ENCODE measurements at places on chromosomes 5 and 9. TPM values are rescaled to one million over a fixed set of nuclear protein-coding genes. Genes with fewer than 3 reads are reported as not detected.

PCDHGA4 gene
- 10.6 TPM for total RNA-seq

LCN9 gene
- total RNA-seq = not detected

C5orf22 gene
- 19.7 TPM for total RNA-seq

RAB3C gene
- total RNA-seq = 6.1 TPM

FOXD4L3 gene
- total RNA-seq = not detected

PHF24 gene
- total RNA-seq = 0.45 TPM

TEX48 gene
- not detected for total RNA-seq

ARPC5L gene
- 21.7 TPM for total RNA-seq

MARCHF11 gene
- total RNA-seq = not detected

SLC6A7 gene
- not detected for total RNA-seq

ZNF484 gene
- total RNA-seq = 20.1 TPM

PCDHGC3 gene
- total RNA-seq = 71.4 TPM

NEUROG1 gene
- total RNA-seq = not detected

ADAMTS2 gene
- 25.3 TPM for total RNA-seq

LRRTM2 gene
- 0.58 TPM for total RNA-seq

CAAP1 gene
- 12.1 TPM for total RNA-seq

DNA sequence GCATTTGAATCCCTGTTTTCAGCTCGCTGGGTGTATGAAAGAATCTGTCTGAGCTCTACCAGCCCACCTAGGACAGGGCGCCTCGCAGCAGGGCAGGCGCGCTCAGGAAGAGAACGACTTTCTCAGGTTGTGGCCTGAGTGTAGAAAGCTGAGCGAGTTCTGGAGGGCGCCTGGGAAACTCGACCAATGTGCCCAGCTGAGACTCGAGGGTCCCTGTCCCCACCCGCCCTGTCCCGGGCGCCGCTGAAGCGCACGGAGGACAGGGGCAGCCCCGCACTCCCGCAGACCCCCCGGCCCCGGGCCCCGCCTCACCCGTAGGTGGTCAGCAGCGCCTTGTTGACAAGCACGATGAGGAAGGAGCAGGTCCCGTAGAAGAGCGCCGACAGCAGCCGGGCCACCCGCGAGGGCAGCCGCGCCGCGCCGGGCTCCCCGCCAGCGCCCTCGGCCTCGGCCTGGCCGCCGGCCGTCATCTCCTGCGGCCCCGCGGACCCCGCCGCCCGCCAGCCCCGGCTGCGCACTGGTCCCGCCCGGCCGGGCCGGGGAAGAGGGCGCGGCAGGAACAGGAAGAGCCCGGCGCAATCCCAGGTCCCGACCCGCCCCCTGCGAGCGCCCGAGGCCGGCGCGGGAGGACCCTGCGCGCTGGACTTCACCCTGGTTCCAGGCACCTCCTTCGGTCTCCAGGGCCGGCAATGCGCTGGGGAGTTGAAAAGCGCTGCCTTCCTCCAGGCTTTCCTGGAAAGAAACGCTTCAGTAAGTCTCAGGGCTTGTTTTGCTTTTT is at the start of gene SLC35D2:
Gene SLC35D2 (minus strand): TSS at position 547 of the 778 bp plus-strand sequence. CDS start 77 bp downstream, at position 470.
- DNase-seq = peak; percentile 74

- no peak for DNase-seq
Observed at GRCh38 chr5:136423944-136424606, 58.7 kb upstream of the TRPC7 start.

DNA sequence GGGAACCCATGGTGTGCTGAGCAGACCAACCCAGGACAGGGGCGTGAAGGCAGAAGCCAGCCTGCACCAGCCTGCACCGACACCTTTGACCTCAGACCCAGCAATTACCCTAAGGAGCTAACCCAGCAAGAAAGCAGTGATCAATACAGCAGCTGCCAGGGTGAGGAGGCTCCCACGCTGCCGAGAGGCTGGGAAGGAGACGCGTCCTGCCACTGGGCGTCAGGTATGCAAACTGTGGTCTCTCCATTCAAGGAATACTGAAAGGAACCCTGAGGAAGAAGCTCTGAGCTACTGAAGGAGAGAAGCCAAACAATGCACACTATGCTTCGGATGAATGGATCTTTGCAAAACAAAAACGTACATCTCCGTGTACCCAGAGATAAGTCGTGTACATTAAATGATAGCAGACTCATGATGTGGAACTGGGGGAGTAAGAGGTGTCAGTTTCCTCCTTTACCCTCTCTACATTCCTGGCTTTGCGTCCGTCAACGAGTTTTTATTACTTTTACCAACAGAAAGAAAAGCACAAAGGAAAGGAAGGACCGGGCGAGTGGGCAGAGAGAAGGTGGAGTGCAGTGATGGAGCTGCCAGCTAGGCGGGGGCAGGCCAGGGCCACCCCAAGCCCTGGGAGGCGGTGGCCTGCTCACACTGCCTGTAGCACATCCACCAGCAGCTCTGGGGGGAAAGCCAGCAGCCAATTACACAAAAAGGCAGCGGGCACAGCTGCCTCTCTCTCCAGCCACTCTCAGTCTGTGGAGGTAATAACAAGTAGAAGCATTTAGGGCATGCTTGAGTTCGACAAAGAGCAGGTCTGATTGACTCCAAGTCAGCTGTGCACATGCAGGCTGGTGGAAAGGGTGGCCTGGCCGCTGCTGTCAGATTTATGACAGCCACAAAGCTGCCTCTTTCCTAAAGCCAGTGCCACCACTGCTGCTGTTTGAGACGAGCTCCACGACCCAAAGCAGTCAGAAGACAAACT is 29.3 kb downstream of the RASGEF1C start:
- DNase-seq = no peak

GRCh38 chr5:14588145-14588544 is 6.6 kb downstream of the OTULINL start:
- DNase-seq = no peak

- DNase-seq = no peak
Observed at GRCh38 chr9:113955076-113955752, 79.1 kb downstream of the ZNF618 start.

GRCh38 chr9:114196979-114197622 is 41.8 kb downstream of the COL27A1 start:
- DNase-seq = no peak

DNA sequence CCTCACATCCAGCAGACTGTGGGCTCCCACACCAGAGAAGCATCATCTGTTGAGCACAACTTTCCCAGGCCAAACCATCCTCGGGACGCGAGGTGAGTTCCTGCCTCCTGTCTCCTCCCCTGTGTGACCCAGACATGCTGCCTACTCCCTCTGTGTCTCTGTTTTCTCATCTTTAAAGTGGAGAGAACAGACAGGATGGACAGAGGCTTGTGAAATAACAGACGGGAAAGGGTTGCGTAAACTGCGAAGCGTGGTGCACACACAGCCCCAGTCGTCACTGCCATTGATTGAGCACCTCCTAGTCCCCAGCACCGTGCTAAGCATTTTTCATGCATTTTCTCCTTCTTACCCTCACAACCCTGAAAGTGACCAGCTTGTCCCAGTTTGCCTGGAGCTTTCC is 52.1 kb upstream of the LMX1B start:
- DNase-seq = no peak

DNA sequence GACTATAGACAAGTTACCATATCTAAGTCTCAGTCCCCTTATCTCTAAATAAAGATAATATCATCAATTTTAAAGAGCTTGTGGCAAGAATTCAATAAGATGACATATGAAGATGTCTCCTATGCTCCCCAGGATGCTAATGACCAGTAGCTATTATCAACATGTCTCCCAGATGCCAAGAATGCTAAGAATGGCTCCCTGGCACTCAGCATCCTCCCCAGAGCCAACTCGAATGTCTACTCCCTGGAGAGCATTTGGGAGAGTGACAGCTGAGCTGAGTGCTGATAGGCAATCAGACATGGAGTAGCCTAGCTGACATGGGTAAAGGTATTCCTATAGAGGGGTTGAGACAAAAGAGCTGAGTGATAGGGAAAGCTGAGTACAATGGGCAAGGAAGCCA is 15.9 kb downstream of the P4HA2 start:
- DNase-seq = peak; percentile 23

DNA sequence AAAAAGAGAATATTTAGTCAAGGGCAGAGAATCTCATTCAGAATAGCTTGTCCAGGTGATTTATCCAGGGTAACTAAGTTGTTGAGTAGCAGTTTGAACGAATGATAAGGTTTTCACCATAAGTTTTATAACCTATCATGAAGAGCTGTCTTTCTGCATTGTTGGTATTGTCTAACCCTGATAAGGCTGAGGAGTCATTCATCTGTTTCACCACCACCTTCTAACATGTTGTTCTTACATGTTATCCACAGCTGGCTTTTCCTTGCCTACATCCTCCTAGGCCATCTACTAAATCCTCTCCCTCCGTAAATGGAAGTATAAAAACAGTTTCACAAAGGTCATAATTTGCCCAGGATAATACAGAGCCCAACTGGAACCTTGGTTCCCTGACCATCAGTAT is 24.1 kb downstream of the ZNF462 start:
- DNase-seq = no peak

GRCh38 chr9:38649731-38650363 is 29.5 kb upstream of the ANKRD18A start:
- no peak for DNase-seq

DNA sequence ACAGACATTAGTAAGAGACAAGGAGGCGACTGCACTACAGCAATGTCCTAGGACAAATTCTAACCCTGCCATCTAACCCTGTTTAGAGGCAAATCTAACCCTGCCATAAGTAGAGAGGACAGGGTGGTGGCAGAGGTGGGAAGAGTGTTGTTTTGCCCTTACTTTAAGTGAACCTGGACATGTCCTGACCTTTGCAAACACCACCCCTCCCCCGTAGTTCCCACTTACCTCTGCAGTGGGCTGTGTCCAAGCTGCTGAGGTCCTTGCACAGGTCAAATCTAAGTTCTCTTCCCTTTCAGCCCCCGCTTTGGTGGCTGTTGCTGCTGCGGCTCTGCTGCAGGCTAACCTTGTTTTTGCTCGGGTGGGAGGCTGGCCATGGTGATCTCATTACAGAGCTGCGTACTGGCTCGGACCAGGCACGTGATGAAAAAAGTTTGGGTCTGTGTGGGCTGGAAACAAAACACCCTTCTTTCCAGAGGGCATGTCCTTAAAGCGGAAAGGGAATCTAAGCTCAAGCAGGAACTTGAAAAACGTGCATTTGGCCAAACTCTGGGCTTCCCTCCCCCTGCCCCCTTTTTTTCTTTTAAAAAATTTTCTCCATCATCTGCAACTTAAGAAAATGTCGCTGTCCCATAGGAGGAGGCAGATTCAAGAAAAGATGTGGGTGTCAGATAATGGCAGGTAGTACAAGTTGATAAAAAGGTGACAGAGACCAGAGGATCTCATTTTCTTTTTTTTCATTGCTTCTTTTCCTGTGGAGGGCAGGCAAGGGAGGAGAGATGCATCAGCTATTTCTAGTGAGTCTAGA is at the start of gene FAXDC2:
Gene FAXDC2 (minus strand): TSS at position 349 of the 808 bp plus-strand sequence. CDS start 12,425 bp downstream, outside the sequence.
- peak; percentile 89 for DNase-seq

GRCh38 chr5:73387601-73388305 is 60.8 kb downstream of the FOXD1 start:
- DNase-seq = no peak

GRCh38 chr9:133573791-133574515 is 35.2 kb downstream of the FAM163B start:
- no peak for DNase-seq

- no peak for DNase-seq
Observed at GRCh38 chr5:171520300-171521174, 101.1 kb downstream of the FGF18 start.

- DNase-seq = no peak
Observed at GRCh38 chr9:12904261-12905000, 129.6 kb downstream of the LURAP1L start.

DNA sequence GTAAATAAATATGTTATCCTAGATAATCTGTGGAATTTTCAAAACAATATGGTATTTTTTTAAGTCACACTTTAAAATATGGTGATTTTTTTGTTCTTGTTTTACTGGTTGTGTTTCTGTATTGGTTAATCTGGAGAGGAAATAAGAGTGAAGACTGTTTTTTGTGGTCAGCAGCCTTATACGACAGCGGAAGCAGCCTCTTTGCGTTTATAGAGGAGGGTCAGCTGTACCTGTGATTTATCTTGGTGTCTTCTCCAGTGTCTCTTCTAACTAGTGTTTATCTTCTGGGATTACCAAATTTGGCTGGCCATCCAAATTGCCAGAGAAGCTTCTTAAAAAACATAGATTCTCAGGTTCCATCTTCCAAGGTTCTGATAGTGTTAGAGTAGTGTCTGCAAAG is 58.7 kb downstream of the ICE1 start:
- DNase-seq = no peak

- no peak for DNase-seq
Observed at GRCh38 chr9:38681747-38682227, 38.1 kb downstream of the FAM240B start.

- DNase-seq = no peak
Observed at GRCh38 chr5:59540366-59540765, 353.2 kb downstream of the PDE4D start.

GRCh38 chr9:75184471-75184870 is 96.2 kb downstream of the OSTF1 start:
- DNase-seq = no peak

DNA sequence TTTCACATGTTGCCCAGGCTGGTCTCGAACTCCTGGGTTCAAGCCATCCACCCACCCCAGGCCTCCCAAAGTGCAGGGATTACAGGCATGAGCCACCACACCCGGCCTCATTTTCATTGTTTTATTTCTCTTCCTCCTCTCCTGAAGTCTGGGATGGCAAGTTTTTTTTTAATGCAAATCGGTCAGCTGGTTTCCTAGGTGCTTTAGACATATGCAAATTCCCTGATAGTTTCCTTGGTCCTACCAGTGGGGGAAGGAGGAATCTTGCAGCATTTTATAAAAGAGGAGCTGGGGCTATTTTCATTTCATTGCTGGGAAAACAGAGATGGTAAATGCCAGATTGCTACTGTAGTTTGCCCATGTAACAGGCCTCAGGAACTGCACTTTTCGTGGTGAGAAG is 179.4 kb downstream of the ACTL7B start:
- no peak for DNase-seq

DNA sequence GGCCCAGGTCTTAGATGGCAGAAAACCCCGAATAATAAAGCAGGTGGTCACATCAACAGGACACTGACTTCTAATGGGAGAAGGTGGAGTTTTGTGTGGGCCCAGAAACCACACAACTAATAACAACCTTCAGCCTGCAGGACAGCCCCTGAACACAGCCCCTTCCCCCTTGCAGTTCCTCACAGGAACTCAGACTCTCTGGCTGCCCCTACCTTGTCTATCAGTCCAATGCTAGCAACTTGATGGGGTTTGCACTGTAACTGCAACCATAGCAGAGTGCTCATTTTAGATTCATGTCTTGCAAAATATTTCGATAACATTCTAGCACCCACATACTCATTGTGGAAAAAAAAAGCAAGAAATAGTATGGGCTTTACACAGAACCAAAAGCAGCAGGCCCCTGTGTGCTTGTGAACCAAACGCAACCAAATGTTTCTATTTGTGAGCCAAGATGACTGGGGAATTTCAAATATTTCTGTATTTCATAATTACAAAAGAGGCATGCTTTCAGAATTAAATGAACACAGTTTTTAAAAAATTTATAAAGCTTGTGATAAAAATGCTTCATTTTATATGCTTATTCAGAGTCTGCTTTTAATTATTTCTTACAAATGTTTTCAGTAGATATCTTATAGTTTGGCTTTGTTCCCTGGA is 62.7 kb upstream of the PDE4D start:
- DNase-seq = no peak

DNA sequence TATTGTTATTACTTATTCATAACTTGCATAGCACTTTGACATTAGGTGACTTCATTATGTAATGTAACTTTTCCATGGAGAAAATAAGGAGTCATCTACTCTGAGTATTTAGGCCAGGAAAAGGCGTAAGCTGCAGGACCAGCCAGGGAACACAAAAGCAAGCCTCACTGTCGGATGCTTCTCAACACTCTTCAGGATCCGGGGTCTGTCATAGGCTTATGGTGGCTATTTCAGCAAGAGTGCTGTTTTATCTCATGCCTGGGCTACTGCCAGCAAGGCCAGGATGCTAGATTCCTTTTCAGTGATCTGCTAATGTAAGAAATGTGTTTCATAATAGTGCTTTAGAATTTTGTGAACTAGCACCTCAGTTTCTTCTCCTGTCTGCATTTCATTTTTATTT is 162.4 kb downstream of the CHSY3 start:
- DNase-seq = peak; percentile 46

All from sciatic nerve (tissue), 2 donors.